Glomerular endothelial cell (primary cell): ENCODE measurements at places on chromosomes 16 and 17.

- DNase-seq, result no peak
Observed at GRCh38 chr17:8969901-8970300, 4.4 kb upstream of the PIK3R5 start.

DNA sequence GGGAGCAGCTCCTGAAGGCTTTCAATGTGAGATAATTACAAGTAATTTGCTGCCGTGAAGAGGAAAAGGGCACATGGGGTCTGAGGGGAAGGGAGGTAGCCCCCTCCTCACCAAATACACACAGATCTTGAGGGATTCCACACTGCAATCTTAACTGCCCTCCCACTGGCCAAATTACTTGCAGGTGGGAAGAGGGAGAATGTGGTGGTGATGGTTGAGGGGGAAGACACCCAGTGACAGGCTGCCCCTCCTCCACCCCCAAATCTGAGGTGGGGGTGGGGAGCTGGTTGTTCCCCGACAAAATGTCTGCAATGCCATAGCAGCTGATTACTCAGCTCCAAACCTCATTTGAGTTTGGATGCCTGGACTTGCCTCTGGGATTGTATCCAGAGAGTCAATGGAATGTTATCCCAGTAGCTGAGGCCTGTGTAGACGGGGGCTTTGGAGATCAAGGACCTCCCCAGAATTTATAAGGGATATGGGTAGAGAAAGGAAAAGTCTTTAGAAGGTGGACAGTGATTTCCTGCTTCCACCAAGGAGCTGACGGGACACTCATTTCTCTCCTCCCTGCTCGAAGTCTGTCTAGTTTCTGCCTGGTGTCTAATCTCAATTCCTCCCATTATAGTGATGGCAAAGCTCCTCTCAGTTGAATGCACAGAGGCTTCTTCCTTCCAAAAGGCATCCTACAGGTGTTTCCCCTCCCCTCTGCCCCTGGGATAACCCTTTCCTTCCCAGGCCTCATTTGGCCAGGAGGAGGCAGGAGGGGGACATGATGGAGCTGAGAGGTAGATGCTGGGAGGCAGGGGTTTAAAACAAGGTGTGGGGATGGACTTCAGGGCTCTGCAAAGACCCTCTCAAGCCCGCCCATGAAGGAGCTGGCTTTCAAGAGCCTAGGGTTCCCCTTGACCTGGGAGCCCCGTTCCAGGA lies 8.7 kb downstream of the DLX4 start:
- DNase-seq, result no peak

DNA sequence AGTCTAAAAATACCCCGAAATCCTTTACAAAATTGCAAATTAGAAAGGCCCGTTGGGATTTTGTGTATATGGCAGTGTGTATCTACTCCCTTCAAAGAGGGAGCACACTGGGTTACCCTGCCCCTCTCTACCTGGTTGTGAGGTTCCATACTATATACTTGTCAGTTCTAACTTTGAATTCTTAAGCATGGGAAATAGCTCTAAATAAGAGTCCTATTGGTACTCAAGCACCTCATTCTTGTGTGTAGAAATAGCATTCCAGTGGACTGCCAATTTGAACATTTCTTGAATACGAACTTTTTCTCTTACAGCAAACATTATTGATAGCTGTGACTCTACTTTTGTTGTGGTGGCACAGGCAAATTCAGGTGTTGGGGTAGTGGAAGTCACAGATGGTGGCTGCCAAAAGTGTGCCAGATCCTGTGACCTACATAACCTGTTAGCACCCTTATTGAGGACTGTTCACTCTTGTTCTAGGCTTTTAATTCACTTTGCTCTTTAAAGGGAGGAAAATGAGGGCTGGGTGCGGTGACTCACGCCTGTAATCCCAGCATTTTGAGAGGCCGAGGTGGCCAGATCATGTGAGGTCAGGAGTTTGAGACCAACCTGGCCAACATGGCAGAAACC lies 16.1 kb downstream of the ESRP2 start:
- no peak for DNase-seq

DNA sequence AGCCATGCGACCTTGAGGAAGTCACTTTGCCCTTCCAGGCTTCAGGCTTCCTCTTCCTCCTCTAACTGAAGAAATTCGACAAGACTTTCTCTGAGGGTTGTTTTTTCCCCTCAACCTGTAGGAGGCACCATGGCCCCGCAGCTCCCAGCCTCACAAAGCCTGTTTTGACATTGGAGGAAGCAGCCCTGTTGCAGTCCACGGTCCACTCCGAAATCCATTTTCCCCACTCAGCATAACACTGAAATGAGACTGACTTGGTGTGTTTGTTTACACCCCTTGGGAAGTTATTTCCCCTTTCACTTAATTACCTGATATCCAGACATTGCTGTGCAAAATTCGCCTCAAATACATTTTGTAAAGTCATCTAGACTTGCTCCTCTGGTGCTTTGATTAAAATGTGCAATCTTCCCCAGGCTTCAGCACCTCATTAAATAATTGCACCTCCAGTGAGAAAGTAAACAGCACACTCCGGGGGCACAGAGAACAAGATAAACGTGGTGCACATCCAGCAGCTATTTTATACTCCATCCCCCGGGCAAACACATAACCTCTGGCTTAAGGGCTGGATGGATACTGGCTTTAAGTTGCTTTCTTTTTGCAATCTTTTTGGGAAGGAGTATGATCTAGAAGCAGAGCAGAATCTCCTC lies 41.4 kb upstream of the PIRT start:
- DNase-seq, result no peak

DNA sequence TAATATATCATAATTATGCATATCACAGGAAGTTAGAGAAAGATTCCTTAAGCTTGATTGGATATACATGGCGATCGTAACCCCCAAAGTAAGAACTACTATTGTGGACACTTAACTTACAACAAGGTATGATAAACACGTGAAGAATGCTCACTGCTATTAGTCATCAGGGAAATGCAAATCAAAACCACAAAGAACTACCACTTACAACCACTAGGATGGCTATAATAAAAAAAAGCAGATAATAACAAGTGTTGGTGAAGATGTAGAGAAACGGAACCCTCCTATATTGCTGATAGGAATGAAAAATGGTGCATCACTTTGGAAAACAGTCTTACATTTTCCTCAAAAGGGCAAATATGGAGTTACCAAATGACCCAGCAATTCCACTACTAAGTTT lies 265.9 kb downstream of the SLC39A11 start:
- DNase-seq, result no peak

DNA sequence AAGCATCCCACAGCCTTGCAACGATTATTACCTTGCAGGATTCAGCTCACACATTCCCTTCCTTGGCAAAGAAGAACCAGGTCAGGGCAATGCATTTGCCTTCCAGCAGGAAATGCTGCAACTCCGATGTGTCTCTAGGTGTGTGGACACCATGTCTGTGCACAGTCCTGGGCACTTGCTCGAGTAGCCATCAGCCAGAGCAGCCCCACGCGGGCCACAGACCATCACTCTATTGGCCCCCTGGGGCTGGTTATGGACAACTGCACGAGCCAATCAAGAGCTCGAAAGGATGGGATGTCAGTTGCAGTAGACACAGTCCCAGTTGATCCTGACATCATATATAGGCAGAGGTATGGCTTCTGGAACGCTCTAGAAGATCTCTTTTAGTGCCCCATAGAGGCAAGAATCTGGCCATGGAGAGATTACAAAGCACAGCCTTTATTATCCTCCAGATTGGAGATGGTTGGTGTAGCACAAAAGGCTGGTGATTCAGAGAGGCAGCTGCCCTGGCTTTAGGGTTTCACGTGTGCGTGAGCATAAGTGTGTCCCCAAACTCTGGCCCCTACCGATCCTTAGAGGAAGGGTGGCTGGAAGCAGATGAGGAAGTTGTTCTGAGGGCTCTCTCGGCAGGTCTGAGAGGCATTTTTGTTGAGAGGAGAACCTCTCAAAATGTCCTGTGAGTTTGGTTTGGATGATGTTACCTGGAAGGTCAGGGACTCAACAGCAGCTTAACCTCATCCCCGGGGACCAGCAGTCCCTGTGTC lies 403.8 kb downstream of the SEC14L1 start:
- no peak for DNase-seq

DNA sequence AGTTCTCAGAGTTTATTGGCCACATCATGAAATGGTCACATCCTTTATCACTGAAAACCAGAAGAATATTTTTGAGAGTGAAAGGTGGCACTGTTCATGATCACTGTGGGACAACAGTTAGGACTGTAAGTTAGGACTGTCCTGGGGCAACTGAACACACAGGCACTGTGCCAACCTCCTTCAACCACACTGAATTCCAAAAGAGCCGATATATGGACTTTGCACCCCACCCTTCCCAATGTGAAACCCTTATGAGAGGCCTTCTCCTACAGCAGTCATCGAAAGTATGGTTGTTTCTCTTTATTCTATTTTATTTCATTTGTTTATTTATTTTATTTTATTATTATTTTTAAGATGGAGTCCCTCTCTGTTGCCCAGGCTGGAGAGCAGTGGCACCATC lies 353.5 kb downstream of the TOX3 start:
- DNase-seq, result no peak

GRCh38 chr17:78019976-78020716 lies 61.6 kb downstream of the TNRC6C start:
- DNase-seq, result no peak

DNA sequence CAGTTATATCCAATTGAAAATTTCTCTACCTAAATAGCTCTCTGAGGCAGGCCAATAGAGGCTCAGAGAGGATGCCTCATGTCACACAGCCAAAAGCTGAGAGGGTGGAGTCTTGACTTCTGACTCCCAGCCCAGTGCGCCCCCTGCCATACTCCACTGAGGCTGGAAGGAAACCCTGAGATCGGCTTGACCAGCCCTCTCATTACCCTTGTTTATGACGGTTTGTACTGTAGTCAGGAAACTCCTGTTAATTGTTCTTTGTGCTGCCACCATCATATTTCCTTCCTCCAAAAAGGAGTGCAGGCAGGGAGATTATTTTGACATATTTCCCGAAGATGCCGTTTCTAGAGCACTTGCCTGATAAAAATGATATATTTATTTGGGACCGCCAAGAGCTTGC lies 107.9 kb downstream of the AIPL1 start:
- DNase-seq, result peak; percentile 90

DNA sequence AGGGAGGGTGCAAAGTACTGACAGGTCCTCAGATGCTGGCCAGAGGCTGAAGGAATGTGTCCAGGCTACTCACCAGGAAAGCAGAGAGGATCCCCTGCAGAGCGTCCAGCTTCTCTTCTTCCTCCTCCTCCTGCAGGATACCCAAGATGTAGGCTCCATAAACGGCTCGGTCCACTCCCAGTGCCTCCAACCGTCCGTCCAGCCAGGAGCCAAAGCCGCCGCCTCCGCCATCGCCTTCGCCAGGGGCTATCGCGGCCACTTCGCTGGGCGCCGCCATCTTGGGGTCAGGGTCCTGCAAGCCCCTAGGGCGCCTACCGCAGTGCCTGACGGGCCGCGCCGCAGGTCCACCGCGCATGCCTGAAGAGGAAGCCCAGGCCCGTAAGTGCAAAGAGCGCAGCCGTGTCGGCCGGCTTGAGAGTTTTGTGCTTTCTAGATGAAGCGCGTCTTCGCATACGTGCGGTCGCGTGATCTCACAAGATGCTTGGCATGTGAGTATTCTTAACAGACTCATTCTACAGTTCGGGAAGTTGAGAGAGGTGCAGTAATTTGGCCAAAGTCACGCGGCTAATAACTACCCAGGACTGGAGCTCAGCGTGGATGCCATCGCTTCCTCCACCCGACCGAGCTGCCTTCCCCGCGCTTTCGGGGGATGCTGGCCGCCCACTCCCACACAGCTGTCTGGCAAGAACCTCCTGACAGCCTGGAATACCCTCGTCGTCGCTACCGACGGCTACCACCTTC lies at the start of gene CCDC43:
Gene CCDC43 (minus strand): TSS at position 300 of the 741 bp plus-strand sequence. CDS start 23 bp downstream, at position 277.
- DNase-seq, result peak; percentile 70
